ENCODE measurements at places on chromosomes 2 and 18.
A peak's percentile ranks its signal among the peaks of the same experiment; 100 is the strongest.

DNA sequence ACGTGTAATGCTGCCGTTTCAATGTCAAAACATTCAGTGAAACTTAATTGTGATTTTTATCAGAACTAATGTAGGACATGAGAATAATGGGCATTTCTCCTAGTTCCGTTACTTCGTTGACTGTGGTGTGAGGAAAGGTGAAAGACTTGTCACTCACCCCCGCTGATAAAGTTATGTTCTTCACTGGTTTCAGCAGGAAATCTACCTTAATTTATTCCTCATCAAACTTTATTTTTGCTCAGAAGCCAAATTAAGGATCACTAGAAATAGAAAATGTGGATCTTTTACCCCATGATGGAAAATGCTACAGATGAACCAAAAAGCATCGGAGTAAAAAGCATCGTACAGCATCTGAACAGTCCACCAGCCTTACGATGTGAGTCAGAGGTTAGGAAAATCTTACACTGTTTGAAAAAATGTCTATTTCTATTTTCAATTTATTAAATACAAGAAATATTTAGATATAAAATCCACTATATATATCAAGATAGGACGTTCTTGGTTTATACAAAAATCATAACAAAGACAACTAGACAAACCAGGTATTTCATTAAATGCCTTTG lies 1.0 kb upstream of the ROCK1 start:
- DNase-seq = no peak

GRCh38 chr2:188631037-188631809 lies 339.5 kb downstream of the GULP1 start:
- DNase-seq = no peak

- DNase-seq = no peak
Measured at GRCh38 chr2:188444106-188444835, 152.6 kb downstream of the GULP1 start.

- no peak for DNase-seq
Measured at GRCh38 chr2:138291805-138292204, 209.8 kb upstream of the SPOPL start.

DNA sequence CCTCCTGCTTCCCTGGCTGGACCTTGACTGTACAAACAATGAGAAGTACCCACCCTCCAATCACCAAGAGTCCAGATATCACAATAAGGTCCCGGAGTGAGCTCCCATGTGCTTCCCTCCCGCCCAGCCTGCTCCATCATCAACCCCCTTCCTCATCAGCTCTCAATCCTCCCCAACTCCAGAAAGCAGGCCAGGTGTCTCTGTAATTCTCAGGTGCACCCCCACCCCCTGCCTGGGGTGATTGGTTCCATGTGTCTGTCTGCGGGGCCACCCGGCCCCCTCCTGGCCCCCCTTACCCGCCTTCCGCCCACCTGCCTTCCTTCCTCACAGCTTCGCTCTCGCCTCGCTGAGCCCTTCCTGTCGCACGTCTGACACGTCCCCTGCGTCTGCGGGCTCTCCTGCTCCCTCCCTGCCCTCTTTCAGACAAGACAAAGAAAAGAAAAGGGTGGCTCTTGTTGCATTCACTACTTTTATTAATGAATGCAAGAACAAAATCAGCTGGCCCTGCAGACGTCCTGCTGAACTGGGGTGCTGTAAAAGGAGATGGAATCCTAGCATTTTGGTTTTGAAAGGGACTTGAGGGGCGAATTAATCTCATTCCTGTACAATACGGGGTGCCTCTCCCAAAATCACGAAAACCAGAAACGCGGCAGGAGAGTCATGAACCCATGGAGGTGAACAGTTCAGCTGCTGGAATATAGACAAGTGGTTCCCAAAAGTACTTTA lies 26.5 kb upstream of the IGFBP2 start:
- DNase-seq = no peak

GRCh38 chr2:73285159-73285739 lies 971 bp upstream of the FBXO41 start:
- no peak for DNase-seq

- DNase-seq = no peak
Measured at GRCh38 chr2:67225287-67225973, 171.7 kb upstream of the ETAA1 start.

GRCh38 chr2:176508984-176509740 lies 239.9 kb downstream of the MTX2 start:
- DNase-seq = no peak

DNA sequence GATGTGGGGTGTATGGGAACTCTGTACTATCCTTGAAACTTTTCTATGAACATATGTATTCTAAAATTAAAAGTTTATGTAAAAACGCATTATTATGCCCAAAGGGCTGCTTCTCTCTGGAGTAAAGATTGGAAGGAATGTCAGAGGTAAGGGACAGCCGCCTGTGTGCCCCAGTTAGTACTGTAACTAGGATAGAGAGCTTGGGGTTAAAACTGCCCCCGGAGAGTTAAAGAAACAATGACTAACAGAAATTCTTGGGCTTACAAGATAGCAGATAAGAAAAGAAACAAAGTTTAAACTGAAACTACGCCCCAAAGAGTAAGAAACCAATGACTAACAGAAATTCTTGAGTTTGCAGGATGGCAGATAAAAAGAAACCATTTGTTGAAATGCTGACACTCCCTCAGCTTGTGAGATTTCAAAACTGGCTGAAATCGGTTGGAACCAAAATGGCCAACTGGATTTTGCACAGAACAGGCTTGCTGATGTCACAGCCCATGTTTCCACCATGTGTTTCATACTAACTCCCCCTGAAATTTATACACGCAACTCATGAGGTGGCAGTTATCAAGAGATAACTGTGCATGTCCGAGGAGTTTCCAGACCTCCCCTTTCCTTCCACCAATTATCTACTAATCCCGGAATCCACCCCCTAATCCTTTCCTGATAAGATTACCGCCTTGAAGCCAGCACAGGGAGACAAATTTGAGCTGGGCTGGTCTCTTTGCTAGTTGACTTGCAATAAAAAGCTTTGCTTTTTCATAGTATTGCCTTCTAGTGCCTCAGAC lies 8.7 kb upstream of the TXNDC2 start:
- DNase-seq = peak; percentile 66

- DNase-seq = no peak
Measured at GRCh38 chr2:177984749-177985148, 87.8 kb downstream of the PDE11A start.

GRCh38 chr2:12399240-12399639 lies 317.5 kb upstream of the TRIB2 start:
- no peak for DNase-seq

- DNase-seq = no peak
Measured at GRCh38 chr2:136957044-136957443, 191.7 kb downstream of the THSD7B start.

GRCh38 chr2:167177196-167177595 lies 288.9 kb downstream of the XIRP2 start:
- DNase-seq = no peak

- no peak for DNase-seq
Measured at GRCh38 chr2:15995603-15996002, 55.3 kb downstream of the MYCN start.

DNA sequence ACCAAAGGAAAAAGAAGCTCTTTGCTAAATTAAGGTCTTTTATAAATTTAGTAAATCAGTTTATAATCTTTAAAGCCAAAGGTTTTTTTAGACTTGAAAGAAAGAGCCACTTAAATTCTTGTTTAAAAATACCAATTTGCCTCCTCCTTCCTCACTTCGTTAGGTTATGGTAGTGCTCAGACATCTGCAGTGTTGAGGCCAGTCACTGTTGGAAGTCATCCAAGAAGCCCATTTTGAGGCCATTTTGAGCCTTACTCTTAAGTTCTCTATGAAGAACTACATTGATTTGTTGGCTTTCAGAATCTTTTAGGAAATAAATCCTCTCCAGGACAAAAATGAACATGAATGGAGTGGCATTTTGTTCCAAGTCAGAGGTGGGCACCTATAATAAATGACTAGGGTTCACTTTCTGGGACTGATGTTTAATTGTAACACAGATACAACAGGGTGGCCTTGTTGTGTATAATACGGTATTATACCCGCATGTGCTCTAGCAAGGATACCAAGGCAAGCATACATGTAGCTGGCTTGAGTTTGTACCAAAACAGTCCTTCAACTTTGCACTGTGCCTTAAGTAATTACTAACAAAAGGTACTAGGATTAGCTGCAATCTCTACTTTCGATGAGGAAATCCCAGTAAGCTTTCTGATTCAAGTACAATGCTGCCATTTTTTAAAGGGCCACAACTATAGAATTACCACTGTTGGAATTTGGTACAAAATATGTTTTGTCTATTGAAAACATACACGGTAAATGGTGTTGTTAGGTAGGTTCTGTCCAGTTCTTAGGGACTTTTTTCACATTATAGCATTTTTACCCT lies 22.8 kb downstream of the SLC66A3 start:
- DNase-seq = no peak

DNA sequence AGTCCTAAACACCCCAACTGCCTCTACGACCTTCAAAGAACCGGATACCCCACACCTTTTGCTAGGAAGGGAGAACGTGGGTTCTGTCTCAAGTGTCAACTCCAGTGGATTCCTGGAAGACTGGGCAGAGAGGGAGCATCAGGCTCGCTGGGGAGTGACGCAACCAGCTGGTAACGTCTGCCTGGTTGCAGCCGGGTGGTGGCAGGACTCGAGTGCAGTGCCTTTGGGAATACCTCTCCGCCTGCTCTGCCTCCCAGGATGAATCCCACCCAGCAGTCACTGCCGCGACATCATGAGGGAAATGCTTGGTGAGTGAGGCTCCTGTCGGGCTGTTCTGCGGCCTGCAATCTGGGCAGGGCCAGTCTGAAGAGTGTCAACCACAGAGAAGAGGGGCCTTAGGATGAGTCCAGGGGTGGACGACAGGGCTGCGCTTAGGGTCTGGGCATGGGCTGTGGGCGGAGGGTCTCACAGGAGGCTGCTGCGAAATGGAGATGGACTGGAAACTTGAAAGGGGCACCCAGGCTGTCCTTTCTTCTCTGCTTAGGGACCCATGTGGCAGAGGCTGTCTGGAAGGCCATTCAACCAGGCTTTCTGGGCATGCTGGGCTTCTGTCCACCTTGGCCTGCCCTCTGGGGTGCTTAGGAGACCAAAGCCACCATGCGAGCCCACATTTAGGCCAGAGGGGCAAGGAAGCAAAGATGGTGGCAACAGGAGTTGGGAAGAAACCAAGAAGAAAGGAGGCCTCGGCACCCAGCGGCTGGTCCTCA lies 12.9 kb downstream of the GPR17 start:
- DNase-seq = no peak

GRCh38 chr2:108316461-108317258 lies 28.0 kb downstream of the SULT1C2 start:
- no peak for DNase-seq

DNA sequence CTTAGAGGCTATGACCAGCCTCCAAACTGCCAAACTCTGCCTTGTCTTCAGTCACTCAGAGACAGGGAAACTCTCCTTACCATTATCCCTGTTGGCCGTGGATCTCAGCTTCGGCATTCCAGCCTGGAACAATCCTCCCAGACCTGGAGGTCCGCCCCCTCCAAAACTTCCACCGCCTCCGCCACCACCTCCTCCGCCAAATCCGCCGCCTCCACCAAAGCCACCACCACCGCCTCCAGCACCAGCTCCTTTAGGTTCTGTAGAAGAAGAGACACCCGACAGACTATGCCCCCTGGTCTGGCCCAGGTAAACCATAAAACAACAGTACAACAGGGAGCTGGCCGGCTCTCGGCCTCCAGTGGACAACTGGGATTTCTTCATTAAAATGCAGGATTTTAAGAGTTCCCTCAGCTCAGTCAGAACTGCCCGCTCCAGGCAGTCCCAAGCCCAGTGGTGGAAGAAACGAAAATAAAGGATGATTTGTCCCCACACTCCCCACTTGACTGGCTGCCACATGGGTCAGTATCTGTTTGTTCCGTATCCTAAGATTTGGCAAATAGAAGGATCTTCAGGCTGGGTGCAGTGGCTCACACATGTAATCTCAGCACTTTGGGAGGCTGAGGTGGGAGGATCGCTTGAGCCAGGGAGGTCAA lies 22.4 kb downstream of the WIPF1 start:
- DNase-seq = no peak

DNA sequence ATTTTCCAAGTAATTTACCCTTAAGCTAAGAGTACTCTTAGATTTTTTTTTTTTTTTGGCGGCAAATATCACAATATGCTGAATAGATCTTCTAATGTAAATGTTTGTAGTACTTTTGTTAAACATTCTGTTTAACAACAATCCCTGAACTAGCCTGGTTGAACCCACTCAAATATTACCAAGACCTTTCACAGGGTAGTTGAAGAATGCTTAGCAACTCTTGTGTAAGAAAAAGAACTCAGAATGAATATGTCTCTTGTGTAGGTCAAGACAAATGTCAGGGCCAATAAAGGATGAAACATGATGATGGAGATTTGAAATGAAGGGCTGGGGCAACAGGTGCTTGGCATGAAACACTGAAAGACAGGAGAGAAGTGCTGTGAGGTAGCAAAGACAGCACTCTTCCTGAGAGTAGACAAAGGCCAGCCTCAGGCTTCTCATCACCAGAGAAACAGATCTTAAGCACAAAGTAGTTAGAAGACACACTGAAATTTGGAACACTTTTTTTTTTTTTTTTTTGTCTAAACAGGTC lies 597.3 kb downstream of the ERBB4 start:
- DNase-seq = no peak

GRCh38 chr2:140199312-140199711 lies 1419.1 kb upstream of the NXPH2 start:
- DNase-seq = no peak

DNA sequence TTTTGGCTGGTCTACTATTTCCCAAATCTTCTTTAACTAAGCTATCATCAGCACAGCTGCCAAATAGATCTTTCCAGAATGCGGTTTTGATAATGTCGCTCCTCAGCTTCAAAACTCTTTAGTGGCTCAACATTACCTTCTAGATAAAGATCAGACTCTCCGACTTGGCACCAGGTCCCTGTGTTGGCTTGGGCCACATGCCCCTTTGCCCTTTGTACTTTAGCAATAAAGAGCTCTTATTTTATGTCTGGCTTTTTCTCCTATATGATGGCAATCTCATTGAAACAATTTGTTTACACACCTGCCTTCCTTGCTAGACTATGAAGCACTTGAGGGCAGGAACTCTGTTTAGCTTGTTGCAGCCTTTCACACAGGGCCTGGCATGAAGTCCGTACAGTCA lies 128.9 kb upstream of the GATA6 start:
- no peak for DNase-seq

GRCh38 chr2:217609952-217610351 lies 392.8 kb downstream of the TNS1 start:
- no peak for DNase-seq

- DNase-seq = peak; percentile 64
Measured at GRCh38 chr2:10042301-10043161, 819 bp upstream of the KLF11 start.

GRCh38 chr2:106816974-106817373 lies 69.0 kb downstream of the ST6GAL2 start:
- DNase-seq = no peak
